ENCODE measurements at places on chromosomes 7 and 10.

DNA sequence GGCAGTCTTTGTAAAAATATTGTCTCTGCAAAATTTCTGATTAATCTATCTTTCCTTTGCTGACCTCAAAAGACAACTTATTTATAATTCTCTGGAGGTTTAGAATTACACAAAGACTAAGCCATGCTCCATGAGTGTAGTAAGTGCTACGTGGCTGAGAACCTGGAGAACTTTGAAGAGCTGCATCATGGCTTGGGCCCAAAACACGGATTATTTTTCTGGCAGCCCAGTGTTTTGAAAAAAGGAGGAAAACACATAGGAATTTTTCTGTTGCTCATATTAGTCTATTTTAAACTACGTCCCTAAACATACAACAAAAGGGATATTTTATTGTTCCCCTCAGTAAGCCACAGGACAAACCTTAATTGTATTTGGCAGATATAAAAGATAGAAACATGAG, 360.7 kb upstream of the MYO3A start:
- DNase-seq: no peak

DNA sequence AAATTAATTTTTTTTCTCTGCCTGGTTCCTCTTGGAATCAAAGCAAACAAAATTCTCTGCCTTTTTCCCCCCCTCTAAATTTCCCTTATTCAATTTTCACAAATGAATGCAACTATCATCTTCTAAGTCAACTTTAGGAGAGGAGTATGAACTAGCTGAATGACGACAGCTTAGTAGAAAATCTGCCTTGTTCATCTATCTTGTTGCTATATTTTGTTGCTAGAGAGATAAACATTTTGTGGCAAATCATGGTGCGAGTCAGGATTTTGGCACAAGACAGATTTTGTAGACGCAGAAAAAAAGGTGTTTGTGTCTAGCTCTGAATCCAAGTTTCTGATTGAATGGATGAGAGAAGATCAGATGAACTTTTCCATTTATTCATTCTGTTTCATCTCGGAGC, 81.0 kb upstream of the FZD8 start:
- DNase-seq: no peak

- no peak for DNase-seq
Observed at GRCh38 chr7:75945297-75946168, 30.6 kb downstream of the POR start.

DNA sequence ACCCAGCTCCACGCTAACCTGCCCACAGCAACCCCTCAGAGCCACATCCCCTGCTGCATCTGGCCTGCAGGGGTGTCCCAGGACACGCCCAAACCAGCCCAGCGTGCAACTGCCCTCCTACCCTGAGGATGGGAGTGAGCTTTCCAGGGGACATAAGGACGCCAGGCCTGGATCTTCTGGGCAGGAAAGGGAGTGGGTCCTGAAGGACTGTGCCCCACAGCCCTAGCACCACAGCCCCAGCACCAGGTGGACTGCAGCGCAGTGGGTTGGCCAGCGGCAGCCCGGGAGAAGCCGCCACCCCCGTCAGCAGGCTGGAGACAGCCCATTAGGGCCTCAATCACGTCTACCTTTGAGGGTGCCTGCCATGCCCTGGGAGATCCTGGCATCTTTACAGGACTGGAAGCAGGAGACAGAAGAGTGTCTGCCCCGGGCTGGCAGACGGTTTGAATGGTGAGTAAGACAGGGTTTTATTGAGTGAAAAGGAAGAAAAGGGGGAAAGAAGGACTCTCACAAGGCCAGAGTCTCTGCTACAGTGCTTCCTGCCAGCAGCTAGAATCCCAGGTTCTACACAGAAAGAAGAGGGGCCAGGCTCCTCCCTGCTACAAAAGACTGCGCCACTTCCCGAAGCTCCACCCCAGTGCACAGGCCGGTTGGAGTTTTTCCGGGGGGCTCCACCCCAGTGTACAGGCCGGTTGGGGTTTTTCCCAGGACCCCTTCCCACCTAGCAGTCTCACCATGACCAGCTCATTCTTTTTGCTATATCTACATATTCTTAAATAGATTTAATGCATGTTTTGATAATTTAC, 69.8 kb upstream of the KCTD7 start:
- DNase-seq: no peak

DNA sequence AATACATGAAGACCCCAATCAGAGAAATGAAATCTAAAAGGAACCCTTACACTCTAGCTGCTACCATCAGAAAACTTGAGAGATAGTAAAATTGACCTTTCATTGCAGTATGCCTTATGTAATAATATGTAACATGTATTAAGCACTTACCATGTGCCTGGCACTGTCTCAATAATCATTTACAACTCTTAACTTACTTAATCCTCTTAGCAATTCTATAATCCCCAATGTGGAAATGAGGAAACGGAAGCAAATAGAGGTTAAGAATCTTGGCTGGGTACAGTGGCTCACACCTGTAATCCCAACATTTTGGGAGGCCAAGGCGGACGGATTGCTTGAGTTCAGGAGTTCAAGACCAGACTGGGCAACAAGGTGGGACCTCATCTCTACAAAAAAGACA, 29.8 kb upstream of the FHIP2A start:
- no peak for DNase-seq

DNA sequence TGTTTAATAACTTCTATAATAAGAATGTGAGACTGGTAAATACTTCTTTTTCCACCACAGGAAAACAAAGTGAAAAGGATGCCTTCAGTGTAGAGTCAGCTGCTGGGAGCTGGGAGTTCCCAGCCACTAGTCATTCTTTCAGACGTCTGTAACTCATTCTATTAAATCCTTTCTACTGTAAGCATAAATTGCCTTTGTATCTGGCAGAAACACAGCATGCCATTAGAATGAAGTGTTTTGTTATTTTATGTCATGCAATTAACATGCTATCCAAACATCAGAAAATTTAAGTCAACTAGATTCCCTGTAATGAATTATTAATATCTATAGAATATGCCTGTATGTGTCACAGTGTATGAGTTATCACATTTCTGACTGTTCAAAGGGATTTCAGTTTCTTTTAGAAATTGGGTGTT, 14.3 kb downstream of the BPGM start:
- DNase-seq: no peak

- DNase-seq: no peak
Observed at GRCh38 chr7:41975849-41976248, 261.2 kb downstream of the GLI3 start.

DNA sequence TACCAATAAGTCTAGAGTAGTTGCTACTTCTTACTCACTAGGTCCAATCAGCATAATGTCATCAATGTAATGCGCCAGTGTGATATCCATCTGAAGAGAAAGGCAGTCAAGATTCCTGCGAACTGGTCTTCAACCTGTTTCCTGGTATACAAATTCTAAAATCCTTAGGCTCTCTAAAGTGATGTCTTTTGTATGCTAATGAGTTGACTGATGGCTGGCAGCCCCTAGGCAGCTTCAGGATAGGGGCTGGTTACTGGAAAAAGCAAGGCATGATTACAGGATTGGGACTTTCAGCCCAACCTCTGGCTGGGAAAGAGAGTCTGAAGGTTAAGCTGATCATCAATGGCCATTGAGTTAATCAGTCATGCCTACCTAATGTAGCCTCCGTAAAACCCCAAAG, 250.2 kb upstream of the PTER start:
- no peak for DNase-seq

DNA sequence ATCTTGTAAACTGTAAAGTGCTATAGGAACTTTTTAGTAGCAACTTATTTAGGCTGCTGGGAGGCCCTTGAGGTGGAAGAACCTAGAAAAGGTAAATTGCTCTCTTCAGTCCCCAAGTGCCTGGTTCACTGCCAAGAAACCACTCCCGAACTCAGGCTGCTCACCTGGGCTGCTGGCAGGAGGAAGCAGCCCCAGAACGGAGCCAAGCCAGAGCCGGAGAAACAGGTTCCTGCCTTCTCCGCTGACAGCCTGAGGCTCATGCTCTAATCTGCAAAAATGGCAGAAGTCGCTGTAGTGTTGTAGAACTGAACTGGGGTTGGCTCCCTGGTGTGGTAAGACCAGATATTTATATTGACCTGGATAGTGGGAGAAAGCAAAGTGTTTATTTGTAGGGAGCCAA, 136.0 kb downstream of the CUL2 start:
- no peak for DNase-seq

- no peak for DNase-seq
Observed at GRCh38 chr7:128921866-128922440, 11.4 kb upstream of the KCP start.

GRCh38 chr7:151900986-151901621, 24.2 kb upstream of the PRKAG2 start:
- DNase-seq: no peak

Measured in CD4-positive, alpha-beta T cell treated with Interleukin-2 at 100 ng/mL for 4 hours (primary cell).